Glutamatergic neuron (in vitro differentiated cells): ENCODE measurements at places on chromosomes 2 and 18. TPM values are rescaled to one million over a fixed set of nuclear protein-coding genes. Genes with fewer than 3 reads are reported as not detected.

The BCL11A gene
- total RNA-seq, result 29.1 TPM

The EGR4 gene
- not detected for total RNA-seq

The CRYBA2 gene
- 0.49 TPM for total RNA-seq

The TXNDC2 gene
- not detected for total RNA-seq

The LRRTM1 gene
- 3.8 TPM for total RNA-seq

GRCh38 chr18:77146249-77147080 is 13.9 kb upstream of the MBP start:
- peaks cover 6% of the 10 kb centered on the region for H3K4me1 ChIP-seq
- peaks cover 7% of the 10 kb centered on the region for H3K27me3 ChIP-seq
- no peak overlapping the region for H3K4me3 ChIP-seq

DNA sequence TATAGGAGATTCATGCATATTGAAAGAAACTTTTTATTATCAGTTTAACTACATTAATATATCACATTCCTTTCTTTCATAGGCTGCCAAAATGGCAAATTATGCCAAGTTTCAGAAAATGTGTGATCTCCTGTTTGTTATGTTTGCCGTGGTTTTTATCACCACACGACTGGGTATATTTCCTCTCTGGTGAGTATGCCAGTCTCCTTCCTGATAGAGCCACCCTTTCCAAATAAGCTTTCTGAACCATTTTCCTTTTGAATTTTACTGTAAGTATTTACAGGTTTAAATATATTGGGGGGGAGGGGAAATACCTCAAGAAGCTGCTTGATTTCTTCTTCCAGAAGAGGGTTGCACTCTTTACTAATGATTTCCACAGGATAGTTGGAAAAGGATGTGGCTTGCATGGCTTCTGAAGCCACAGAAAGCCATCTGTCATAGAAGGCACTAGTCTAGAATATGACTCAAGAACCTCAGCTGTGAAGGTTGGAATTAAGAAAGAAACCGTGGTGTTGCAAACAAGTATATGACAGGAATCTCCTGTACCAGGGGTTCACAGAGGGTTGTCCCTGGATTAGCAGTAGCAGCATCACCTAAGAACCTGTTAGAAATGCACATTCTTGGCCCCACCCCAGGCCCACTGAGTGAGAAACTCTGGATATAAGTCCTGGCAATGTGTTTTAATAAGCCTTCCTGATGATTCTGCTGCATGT is 84.5 kb upstream of the NOSTRIN start:
- no peak overlapping the region for H3K4me3 ChIP-seq
- no peak for DNase-seq
- H3K27me3 ChIP-seq, result no peaks in the 10 kb centered on the region
- no peak overlapping the region for H3K27ac ChIP-seq
- H3K4me1 ChIP-seq, result no peaks in the 10 kb centered on the region
- H3K36me3 ChIP-seq, result no peaks in the 10 kb centered on the region

DNA sequence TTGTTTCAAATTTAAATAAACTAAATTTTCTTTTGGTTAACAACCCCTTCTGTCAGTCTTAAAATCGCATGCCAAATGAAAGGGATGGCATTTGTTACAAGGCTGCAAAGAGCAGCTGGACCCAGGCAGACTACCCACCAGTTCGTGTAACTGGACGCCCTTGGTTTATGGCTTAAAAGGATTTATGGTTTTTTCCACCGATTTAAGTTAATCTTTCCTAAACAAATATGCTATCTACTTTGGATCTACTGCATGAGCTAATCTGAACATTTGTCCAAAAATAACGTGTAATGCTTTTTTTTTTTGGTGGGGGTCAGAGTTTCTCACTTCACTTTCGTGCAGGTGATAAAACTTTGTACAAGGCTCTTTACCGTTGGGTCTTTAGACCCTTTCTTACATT is 62.9 kb downstream of the DIS3L2 start:
- H3K4me1 ChIP-seq, result peaks cover 26% of the 10 kb centered on the region
- no peaks in the 10 kb centered on the region for H3K27me3 ChIP-seq
- H3K4me3 ChIP-seq, result no peak overlapping the region
- no peak for DNase-seq

DNA sequence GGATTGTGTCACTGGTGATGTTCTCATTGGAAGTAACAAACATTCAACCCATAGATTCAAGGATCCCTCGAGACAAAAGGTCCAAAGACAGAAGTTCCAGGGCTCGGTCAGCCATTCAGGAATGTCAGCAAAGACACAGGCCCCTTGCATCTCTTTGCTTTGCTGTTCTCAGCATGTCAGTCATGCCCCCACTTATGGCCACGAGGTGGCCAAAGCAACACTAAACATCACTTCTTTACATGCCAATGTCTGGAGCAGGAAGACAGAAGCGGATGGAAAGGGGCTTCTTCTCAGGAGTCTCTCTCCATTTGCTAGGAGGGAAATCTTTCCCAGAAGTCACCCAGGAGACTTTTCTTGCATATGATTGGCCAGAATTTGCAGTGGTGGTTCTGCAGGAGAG is 191.6 kb upstream of the SP5 start:
- no peak overlapping the region for H3K4me3 ChIP-seq
- H3K27ac ChIP-seq, result no peak overlapping the region
- peaks cover 2% of the 10 kb centered on the region for H3K27me3 ChIP-seq

DNA sequence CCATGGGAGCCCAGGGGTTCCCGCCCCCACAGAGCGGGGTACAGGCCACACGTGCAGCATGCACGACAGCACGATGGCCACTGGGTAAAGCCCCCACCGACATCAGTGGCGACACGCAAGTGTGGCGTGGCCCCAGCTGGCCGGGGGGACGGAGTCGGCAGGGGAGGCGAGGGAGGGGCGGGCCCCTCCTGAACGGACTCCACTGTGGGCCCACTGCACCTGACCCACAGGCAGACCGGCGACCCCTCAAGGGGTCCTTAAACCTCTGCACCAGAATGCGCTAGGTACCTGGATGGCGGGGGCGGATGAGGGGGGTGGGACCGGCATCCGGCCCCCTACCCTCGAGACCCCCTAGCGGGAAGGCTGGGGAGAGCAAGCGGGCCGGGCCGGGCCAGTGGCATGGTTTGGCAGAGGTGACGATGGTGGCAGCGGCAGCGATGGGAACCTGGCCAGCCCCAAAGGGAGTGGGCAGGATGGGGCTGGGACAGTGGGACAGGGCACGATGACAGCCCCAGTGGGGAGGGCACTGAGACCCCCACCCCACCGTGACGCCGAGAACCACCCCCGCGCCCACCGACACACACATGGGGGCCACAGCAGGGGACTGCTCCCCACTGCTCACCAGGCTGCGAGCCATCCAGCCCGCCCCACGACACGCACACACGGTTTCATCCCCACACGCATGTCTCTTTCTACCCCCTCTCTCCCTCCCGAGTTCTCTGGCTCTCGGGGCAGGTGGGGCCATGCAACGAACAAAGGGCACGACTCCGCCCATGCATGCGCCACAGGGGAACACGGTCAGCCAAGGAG is 91.9 kb upstream of the ANKRD30BL start:
- H3K27ac ChIP-seq, result no peak overlapping the region
- no peaks in the 10 kb centered on the region for H3K4me1 ChIP-seq
- no peak overlapping the region for H3K4me3 ChIP-seq
- H3K36me3 ChIP-seq, result peaks cover 32% of the 10 kb centered on the region
- no peak for DNase-seq

- H3K27ac ChIP-seq, result no peak overlapping the region
- H3K4me3 ChIP-seq, result no peak overlapping the region
- H3K27me3 ChIP-seq, result peaks cover 3% of the 10 kb centered on the region
Observed at GRCh38 chr2:219392754-219393153, 5.0 kb upstream of the DNPEP start.

DNA sequence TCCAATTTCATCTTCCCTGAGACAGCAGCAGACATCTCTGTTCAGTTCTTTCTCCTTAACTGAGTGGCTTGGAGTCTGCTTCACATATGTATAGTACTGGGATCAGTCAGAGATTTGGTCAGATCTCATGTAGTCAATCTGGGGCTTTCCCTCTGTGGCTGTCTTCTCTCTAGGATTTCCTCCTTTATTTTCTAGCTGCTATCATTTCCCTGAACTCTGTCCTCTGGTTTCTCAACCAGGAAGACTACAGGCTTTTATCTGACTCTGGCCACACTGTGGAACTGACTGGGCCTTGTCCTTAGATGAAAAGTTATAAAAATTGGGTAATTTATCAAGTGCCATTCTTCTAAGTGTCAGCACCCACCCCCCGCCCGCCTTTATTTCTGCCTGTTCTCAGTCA is 121.0 kb downstream of the RAPGEF4 start:
- no peak for DNase-seq
- peaks cover 19% of the 10 kb centered on the region for H3K4me1 ChIP-seq
- H3K27me3 ChIP-seq, result no peaks in the 10 kb centered on the region
- H3K27ac ChIP-seq, result no peak overlapping the region

- no peak for DNase-seq
- H3K27me3 ChIP-seq, result peaks cover 5% of the 10 kb centered on the region
- peak overlapping the region; percentile 68 for H3K27ac ChIP-seq
Observed at GRCh38 chr2:128261245-128262128, 57.2 kb downstream of the HS6ST1 start.

- peaks cover 1% of the 10 kb centered on the region for H3K27me3 ChIP-seq
- H3K4me1 ChIP-seq, result peaks cover 72% of the 10 kb centered on the region
- peak overlapping the region; percentile 55 for H3K4me3 ChIP-seq
- peak overlapping the region; percentile 82 for H3K27ac ChIP-seq
- H3K36me3 ChIP-seq, result no peaks in the 10 kb centered on the region
- no peak for DNase-seq
Observed at GRCh38 chr2:26612034-26612433, 29.1 kb downstream of the CIB4 start.

DNA sequence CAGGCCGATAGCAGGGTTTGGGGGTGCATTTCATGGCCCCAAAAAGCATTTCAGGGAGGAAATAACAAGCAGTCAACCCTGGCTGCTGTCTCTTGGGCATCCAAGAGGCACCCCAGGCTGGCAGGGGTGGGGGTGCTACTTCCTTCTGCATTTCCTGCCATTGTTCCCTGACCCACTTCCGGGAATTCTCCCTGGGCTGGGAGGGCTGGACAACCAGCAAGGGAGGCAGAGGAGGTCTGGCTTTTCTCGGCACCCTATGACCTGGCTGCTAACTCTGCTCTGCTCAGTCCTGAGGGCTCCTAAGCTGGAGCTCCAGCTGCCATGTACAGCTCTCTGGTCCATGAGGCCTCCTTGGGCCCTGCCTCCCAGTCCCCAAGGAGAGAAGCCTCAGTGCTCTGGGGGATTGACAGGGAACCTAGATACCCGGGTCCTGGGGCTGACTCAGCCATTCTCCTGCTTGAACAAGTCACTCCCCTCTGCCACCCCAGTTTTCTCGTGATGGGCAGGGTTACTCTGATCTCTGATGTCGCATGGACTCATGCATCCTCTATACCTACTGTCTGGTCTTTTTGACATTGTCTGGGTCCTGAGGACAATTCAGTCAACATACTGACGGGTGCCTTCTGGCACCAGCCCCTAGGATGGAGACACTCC is 47.2 kb downstream of the DYSF start:
- H3K4me3 ChIP-seq, result no peak overlapping the region
- DNase-seq, result no peak
- H3K27me3 ChIP-seq, result no peaks in the 10 kb centered on the region
- H3K4me1 ChIP-seq, result no peaks in the 10 kb centered on the region
- H3K36me3 ChIP-seq, result no peaks in the 10 kb centered on the region

- H3K4me3 ChIP-seq, result no peak overlapping the region
- H3K36me3 ChIP-seq, result peaks cover 1% of the 10 kb centered on the region
- H3K4me1 ChIP-seq, result no peaks in the 10 kb centered on the region
- DNase-seq, result no peak
- H3K27me3 ChIP-seq, result peaks cover 2% of the 10 kb centered on the region
- no peak overlapping the region for H3K27ac ChIP-seq
Observed at GRCh38 chr2:169036736-169037440, 5.8 kb upstream of the ABCB11 start.

DNA sequence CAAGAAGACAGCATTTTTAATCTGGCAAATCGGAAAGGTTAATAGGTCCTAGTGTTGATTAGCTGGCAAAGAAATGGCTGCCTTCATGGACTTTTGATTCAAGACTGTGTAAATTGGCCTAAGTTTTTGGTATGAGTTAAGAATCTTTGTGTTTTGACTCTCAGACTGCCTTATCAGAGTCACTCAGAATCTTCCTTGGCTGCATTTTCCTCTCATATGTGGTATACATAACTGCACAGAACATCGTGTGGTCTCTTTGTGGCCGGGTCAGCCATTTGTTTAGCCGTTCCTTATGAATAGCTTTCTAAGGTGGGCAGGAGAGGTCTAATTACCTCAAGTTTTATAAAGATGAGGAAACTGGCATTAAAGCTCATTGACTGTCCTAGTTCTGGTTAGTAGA is 30.1 kb downstream of the CAB39 start:
- H3K4me3 ChIP-seq, result no peak overlapping the region
- no peaks in the 10 kb centered on the region for H3K36me3 ChIP-seq
- no peak overlapping the region for H3K27ac ChIP-seq
- H3K27me3 ChIP-seq, result peaks cover 2% of the 10 kb centered on the region
- H3K4me1 ChIP-seq, result no peaks in the 10 kb centered on the region
- no peak for DNase-seq

DNA sequence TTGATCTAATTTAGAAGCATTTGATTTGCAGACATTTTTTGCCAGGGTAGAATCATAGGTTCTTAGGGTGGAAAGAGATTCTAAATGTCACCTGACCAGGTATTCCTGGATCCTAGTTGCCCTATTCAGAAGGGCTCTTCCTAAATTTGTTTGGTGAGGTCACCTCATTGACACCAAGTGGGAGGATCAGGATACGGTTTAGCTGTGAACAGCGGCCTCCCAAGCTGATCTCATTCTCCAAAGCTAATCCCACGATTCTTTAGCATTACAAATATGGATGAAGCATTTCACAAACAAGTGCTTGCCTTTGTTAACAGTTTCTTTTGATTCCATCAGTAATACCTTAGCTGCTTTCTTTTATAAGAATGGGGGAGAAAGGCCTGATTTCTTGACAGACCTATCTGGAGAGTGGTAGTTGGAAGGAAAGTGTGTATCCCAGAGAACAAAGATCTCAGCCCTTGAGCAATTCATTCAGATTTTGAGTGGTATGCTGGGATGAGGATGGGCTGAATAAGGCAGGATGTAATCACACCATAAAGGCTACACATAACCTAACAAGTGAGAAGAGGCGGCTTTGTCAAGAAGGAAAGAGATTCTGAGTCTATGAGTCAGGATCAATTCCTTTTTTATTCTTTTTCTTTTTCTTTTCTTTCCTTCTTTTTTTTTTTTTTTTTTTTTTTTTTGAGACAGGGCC is 16.6 kb downstream of the KCTD1 start:
- no peak overlapping the region for H3K4me3 ChIP-seq
- H3K27me3 ChIP-seq, result no peaks in the 10 kb centered on the region
- no peaks in the 10 kb centered on the region for H3K4me1 ChIP-seq
- no peak for DNase-seq
- no peak overlapping the region for H3K27ac ChIP-seq

DNA sequence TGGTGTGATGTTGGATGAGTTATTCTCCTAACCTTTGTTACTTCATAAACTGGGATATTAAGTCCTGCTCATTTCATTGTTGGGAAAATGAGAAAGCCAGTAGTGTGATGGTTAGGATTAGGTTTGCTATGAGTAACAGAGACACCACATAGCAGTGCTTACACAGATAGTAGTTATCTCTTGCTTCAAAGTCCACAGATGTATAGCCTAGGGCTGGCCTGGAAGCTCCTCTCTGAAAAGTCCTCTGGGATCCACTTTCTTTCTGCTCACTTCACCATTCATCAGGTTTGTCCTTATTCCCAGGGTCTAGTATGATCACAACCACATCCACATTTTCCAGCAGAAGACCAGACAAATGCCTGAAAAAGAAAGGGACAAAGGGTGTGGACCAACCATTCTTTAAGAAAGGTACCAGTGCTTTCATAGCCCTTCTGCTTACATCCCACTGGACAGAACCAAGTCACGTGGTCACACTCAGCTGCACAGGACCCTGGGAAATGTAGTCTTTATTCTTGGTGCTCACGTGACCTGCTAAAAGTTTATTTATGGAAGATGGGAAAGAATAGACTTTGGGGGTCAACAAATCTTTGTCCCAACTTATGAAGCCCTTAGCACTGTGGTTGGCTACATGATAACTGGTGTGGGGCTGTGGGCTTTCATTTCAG is 108.9 kb downstream of the INSIG2 start:
- no peak overlapping the region for H3K27ac ChIP-seq
- no peak overlapping the region for H3K4me3 ChIP-seq
- H3K36me3 ChIP-seq, result no peaks in the 10 kb centered on the region
- H3K4me1 ChIP-seq, result peaks cover 2% of the 10 kb centered on the region
